ENCODE measurements at places on chromosomes 3 and 15.

GRCh38 chr15:63818629-63819028, 15.1 kb downstream of the HERC1 start:
- no peak for DNase-seq

- DNase-seq, result no peak
Observed at GRCh38 chr15:55254916-55255679, 34.5 kb downstream of the RAB27A start.

- no peak for DNase-seq
Observed at GRCh38 chr3:39090922-39091321, 16.5 kb downstream of the GORASP1 start.

GRCh38 chr3:156795890-156796481, 30.2 kb upstream of the LEKR1 start:
- DNase-seq, result no peak

- no peak for DNase-seq
Observed at GRCh38 chr15:98381446-98381845, 266.9 kb upstream of the IGF1R start.

GRCh38 chr3:138432576-138433240, 1.7 kb upstream of the ESYT3 start:
- no peak for DNase-seq

DNA sequence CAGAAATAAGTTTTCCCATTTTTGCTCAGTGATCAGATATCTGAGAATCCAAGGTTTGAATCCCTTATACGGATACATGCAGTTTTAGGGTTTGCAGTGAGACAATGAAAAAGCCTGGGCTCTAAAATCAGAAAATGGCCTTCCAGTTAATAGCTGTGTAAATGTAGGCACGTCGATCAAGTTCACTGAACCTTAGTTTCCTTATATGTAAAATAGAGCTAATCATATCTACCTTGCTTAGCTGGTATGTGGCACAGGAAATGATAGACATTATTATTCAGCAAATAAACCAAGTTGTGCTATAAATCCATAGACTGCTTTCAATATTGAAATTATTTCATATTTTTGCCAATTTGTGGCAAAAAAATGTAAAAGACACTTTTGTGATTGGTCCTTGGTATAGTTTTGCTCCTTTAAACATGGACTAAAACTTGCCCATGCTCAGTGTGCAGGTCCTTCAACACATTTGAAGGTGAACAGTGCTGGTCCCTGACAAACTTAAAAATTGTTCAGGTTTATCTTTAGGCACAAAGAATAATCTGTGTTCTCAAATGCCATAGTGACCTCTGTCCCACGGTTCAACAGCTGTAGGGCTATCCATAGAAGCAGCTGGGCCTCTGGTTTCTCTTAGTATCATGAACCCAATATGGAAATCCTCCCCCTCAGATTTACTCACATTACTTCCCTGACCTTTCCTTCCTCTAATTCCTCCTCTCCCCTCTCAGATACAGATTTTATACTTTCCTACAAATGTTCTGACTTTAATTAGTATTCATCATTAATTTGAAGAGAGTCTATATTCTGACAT, 51.0 kb downstream of the CCDC54 start:
- no peak for DNase-seq

DNA sequence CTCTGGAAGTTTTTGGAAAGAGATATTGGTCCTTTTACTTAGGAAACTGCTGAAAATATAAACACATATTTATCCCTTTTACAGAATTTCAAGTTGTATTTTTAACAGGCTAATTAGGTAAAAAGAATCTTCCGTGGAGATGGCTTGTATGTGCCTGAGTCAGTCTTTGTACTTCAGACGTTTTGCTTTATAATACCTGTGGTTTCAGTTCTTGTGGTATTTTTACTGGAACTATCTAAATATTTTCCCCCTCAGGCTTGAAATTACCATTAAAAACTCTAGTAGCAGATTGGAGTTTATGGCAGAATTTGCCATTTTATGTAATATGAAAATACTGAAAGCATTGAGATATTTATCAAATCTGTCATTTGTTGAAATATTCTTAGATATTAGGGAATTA, 151.6 kb upstream of the CGNL1 start:
- DNase-seq, result no peak

- no peak for DNase-seq
Observed at GRCh38 chr15:62450061-62450460, 285.0 kb upstream of the C2CD4B start.

GRCh38 chr3:187616307-187616972, 53.8 kb downstream of the SST start:
- DNase-seq, result peak; percentile 74

GRCh38 chr3:14388201-14388600, 14.2 kb upstream of the SLC6A6 start:
- no peak for DNase-seq

DNA sequence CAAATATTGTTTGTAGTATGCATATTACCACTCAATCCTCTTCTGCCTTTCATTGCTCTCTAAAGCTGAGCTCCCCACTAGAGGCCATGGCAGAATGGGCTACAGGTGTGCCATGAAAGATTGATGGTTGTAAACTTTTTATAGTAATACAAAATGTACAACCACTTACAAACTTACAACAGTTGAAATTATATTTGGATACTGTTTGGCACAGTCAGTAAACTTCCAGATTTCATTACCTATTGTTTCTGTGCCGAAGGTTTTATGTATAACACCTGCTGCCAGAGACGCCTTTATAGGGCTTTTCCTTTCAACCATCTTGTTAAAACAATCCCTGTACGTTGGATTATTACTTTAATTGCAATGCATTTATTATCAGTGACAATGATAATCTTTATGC, 7.0 kb downstream of the ROPN1 start:
- DNase-seq, result no peak

GRCh38 chr3:30581067-30581585, 25.3 kb upstream of the TGFBR2 start:
- no peak for DNase-seq

GRCh38 chr3:122077293-122078234, 22.4 kb downstream of the CD86 start:
- DNase-seq, result no peak

DNA sequence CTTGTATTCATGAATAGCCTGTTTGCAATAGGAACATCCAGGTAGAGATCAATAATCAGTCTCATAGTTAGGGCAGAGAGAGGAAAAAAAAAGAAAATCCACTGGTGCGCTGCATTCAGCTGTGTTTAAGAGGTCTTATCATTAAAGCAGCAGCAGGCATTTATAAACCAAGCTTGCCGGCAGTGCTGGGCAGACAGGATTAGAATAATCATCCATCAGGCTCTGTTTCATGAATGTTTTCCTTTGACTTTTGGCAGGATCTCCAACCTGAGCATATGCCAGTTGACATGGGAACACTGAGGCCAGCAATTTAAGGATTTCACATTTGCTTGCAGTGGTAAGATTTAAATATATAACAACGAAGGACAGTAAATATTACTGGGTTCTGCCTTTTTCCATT, 305.2 kb upstream of the SEMA6D start:
- DNase-seq, result no peak

DNA sequence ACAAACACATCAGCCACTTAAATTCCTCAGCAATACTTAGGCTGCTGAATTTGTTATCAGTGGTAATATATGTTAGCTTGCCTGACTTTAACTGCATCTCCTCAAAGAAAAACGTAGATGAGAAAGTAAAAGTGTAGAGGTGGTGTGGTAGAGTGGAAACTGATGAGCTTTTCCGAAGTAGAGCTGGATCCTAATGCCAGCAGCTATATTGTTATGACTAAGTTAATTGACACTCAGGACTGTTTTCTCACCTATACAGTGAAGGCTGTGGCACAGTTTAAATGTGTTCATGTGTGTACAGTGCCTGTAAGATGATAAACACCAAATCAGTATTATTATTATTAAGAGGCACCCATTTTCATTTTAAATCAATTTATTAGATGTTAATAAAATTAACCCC, 174.9 kb downstream of the TNIK start:
- DNase-seq, result no peak

All from H9 (cell line).